Stimulated activated CD4-positive, alpha-beta T cell treated with anti-CD3 and anti-CD28 coated beads, Interleukin-1b, Interleukin-23, amount 100 ng/mL, for 24 hours (primary cell): ENCODE measurements at places on chromosomes 7 and 10.

- no peak for DNase-seq
These were observed 34.1 kb downstream of the MACC1 start for GRCh38 chr7:20183086-20183485.

- DNase-seq, result no peak
These were observed 93.8 kb upstream of the SMNDC1 start for GRCh38 chr10:110398419-110399105.

- no peak for DNase-seq
These were observed 13.0 kb downstream of the AKAP9 start for GRCh38 chr7:91953618-91954017.

DNA sequence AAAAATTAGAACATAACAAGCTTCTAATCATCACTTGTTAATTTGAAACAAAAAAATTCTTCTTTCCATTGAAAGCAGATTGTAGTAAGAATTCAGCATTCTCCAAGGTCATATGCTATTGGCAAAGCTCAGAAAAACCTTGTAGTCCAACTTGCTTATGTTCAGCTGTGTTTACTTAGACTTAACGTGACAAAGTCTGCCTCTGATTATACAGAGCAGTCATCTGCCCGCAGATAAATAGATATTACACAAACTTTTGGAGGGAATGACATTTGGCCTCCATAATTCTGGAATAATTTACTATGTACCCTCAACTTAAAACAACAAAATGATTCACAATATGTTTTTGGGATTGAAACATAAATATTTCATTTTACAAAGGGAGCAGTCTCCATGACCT is 45.8 kb downstream of the MKX start:
- no peak for DNase-seq

- DNase-seq, result no peak
These were observed 484 bp downstream of the ZNF438 start for GRCh38 chr10:31031205-31031557.
